Stimulated activated CD8-positive, alpha-beta memory T cell treated with anti-CD3 and anti-CD28 coated beads, Interleukin-7, amount 100 ng/mL, for 24 hours (primary cell): ENCODE measurements at places on chromosomes 3 and 15.

GRCh38 chr15:92006186-92007028, 152.9 kb downstream of the SLCO3A1 start:
- DNase-seq: no peak

GRCh38 chr15:35000511-35000910, 12.4 kb upstream of the ZNF770 start:
- no peak for DNase-seq

DNA sequence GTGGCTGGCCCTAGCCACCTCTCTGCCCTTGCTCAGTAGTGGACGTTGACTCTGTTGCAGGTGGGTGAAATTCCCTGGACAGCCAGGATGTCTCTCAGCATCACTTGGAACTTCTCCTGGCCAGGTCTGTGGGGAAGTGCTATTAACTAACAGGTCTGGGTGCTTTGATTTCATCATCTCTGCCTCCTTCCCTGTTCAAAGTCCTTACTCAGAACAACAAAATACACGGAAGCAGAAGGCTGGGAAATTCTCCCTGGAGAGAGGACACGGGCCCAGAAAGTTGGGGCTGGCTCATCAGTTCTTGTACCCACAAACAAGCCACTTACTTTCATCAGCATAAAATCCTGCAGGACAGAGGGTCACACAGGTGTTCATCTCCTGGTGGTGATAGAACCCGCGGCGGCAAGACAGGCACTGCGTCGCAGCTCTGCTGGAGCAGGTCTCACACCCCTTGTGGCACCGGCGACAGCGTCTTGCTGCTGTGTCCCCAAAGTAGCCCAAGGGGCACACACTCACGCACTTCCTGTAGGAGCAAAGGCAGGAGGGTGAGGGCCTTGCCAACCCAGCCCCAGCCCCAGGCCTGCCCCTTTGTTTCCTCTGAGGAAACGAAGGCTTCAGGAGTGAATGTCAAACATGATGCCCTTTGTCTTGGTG, 29.6 kb upstream of the SNRPA1 start:
- DNase-seq: no peak

GRCh38 chr3:182802413-182803390, 9.4 kb downstream of the ATP11B start:
- DNase-seq: no peak

DNA sequence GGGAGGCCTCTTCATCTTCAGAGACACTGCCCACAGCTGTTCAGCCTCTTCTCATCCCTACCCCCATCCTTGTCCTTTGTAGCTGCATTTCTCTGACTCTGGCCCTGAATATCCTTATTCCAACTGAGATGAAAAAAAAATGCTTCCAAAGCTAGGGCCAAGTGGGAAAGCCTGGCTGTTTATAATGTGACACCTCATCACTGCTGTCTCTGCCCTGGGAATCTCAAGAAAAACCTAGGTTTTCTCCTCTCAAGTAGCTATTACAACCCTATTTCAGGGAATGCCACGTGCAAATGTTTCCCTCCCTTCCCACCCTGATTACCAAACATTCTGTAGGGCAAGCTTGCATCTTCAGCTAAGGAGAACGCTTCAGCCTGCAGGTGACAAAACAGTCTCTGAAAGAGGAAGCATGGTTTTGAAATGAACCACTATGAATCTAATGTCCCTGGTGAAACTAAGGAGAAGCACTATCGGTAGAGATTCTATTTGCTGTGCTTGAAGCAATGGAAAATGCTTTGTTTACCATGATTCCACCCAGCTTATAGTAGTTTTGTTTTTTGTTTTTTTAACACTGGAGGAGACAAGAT, 65.4 kb downstream of the USF3 start:
- DNase-seq: no peak

GRCh38 chr3:94069194-94069813, 6.4 kb downstream of the NSUN3 start:
- DNase-seq: no peak

GRCh38 chr3:43093006-43093405, 12.9 kb downstream of the POMGNT2 start:
- no peak for DNase-seq

DNA sequence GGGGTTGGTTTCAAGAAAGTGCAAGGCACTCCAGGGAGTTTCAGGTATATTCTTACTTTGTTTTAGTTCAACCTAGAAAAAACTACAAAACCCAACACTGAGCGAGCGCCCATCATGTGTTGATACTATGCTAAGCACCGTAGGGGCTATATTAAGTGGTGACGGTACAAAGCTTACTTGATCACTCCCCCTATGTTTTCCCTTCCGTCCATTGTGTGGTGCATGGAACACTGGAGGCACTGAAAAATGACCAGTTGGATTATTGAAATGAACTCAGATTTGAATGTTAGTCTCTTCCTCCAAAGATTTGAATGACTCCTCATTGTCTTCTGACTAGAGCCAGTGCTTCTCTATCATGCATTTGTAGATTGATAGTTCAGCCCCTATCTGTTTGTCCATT, 6.6 kb downstream of the MYZAP start:
- no peak for DNase-seq

GRCh38 chr15:71323584-71323983, 208.3 kb downstream of the THSD4 start:
- DNase-seq: no peak

- no peak for DNase-seq
These were observed 1.8 kb downstream of the CLCN2 start for GRCh38 chr3:184359610-184360009.

DNA sequence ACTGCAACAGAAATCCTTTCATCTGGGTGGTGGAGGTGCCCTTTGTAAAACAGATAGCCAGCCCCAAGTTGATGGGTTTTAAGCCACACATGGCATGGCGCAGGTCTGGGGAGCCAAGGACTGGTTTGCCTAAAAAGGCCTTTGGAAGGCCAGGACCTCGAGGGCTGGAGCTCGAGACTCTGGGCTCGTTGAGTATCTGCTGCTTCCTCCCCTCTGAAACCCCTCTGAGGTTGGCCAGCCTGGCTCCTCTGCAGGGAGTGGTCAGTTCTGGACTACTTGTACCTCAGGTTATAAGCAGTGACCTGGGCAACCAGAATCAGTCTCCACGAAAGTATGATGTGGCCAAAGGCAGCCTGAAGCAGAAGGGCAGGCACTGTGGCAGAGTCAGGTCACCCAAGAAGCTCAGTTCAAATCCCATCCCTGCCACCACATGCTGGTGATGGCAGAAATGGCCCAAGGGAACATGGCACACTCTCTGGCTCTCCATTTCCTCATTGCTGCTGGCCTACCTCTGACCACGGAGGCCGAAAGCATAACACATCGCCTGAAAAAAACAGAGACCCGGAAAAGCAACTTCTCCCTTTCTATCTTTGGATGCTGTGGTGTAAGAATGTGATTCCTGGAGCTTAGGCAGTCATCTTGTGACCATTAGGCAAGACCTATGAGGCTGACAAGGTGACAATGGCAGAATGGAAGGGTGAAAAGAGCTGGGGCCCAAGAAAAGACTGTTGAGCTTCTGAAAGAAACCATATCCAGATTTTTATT, 51.2 kb downstream of the WNT7A start:
- no peak for DNase-seq

DNA sequence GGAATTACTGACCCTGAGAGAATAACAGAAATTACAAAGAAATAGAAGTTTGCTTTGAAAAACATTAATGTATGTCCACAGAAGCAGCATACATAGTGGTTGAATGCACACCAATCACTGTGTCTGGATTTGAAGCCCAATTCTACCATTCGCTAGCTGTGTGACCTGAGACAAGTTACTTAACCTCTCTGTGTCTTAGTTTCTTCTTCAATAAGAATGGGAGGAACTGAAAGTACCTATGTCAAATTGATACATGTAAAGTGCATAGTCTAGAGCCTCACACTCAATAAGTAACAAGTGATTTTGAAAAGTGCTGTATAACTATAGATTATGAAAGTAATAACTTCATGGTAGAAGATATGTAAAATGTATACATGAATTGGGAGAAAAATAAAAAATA, 457.8 kb downstream of the FOXP1 start:
- no peak for DNase-seq

GRCh38 chr3:27253831-27254230, 115.4 kb downstream of the NEK10 start:
- DNase-seq: no peak

- no peak for DNase-seq
These were observed 223.8 kb downstream of the NTRK3 start for GRCh38 chr15:88032787-88033186.

- no peak for DNase-seq
These were observed 9.8 kb upstream of the CNTN3 start for GRCh38 chr3:74624301-74624700.

GRCh38 chr3:183108470-183108869, 9.2 kb upstream of the MCCC1 start:
- no peak for DNase-seq

DNA sequence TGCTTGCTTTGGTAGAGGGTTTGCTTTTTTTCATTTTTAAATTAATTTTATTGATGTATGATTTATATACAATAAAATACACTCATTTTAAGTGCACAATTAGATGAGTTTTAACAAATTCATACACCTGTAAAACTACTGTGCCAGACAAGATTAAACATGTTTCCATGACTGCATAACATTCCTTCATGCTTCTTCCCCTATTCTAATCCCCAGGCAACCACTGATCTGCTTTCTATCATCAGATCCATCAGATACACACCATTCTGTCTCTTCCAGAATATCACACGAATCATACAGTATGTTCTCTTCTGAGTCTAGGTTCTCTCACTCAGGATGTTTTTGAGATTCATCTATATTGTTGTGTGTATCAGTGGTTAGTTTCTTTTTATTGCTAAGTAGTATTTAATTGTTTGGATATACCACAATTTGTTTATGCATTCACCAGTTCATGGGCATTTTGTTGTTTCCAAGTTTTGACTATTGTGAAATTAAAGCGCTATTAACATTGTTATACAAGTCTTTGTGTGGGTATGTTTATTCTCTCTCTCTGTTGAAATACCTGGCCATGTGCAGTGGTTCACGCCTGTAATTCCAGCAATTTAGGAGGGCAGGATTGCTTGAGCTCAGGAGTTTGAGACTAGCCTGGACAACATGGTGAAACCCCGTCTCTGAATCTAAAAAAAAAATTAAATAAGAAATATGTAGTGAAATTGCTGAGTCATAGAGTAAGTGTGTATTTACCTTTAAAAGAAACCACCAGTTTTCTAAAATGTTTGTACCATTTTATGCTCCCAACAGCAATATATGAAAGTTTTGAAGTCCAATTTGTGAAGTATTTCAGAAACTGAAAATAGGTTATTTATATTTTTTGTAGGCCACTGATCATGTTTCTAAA, 7.0 kb upstream of the TFG start:
- DNase-seq: no peak

- DNase-seq: no peak
These were observed 7.7 kb downstream of the POU1F1 start for GRCh38 chr3:87268646-87269211.

- DNase-seq: no peak
These were observed 1.2 kb upstream of the FAM81A start for GRCh38 chr15:59436774-59437141.

GRCh38 chr3:126039870-126040269, 44.1 kb downstream of the SLC41A3 start:
- no peak for DNase-seq

GRCh38 chr15:47486040-47486439, 231.3 kb upstream of the SEMA6D start:
- no peak for DNase-seq

DNA sequence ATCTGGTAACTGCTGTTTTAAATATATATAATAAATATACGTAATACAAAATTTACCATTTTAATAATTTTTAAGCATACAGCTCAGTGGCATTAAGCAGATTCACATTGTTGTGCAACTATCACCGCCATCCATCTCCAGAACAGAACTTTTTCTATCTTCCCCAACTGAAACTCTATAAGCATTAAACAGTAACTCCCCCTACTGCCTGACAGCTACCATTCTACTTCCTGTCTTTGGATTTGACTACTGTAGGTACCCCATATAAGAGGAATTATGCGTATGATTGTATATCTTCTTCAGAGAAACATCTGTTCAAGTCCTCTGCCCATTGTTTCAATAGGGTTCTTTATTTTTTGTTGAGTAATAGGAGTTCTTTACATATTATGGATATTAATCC, 36.8 kb downstream of the EID1 start:
- no peak for DNase-seq

DNA sequence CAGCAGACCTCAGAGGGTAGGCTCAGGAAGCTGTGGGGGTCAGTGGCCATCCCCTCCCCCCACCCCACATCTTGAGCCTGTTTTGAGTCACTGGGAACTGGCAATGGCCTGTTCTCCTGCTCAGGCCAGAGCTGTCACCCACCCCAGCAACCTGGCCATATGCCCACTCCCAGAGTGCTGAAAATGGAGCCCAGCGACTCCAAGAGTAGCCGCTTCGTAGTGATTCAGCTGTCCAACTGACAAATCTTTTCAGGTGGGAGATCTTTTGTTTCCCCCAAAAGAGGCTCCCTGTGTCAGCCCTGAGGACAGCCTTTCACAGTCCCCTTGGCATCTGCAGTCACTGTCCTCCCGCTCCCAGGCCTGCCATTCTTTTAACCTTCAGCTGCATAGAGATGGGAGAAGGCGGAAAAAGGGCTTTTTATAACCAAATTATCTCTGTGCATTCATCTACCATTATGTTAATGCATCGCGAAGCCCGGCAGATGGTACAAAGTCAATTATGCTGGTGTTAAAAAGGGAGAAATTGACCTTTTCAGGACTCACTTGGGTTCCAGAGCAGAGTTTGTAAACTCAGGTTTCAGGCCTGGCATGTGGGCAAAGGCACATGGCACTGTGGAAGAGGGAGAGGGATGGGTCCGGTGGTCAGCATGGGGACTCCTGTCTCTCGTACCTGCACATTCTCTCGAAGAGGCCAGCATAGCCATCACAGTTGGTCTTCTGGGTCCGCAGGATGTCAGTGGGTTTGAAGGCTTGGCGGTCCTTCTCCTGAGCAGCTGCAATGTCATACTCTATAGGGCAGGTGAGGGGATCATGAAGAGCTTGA, 32.1 kb downstream of the KY start:
- no peak for DNase-seq

GRCh38 chr15:67505675-67506572, 15.0 kb upstream of the C15orf61 start:
- no peak for DNase-seq

DNA sequence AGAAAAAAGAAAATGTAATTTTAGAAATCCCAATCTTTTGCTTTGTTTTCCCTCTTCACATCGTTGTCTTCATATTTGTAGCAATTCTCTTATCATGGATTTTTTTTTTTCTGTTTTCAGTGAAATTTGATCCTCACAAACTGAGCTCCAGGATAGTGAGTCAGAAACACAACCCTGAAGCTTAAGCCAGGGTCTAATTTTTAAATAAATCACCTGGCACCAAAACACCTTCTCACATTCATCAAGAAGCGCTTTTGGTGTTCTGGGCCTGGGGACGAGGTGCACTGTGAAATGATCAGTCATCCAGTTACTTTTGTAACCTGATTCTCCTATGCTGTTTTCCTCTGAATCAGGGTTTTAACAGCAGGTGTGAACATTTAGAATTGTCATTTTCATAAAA, 87.7 kb downstream of the REC114 start:
- no peak for DNase-seq
